ENCODE measurements at places on chromosomes 1 and 21.

DNA sequence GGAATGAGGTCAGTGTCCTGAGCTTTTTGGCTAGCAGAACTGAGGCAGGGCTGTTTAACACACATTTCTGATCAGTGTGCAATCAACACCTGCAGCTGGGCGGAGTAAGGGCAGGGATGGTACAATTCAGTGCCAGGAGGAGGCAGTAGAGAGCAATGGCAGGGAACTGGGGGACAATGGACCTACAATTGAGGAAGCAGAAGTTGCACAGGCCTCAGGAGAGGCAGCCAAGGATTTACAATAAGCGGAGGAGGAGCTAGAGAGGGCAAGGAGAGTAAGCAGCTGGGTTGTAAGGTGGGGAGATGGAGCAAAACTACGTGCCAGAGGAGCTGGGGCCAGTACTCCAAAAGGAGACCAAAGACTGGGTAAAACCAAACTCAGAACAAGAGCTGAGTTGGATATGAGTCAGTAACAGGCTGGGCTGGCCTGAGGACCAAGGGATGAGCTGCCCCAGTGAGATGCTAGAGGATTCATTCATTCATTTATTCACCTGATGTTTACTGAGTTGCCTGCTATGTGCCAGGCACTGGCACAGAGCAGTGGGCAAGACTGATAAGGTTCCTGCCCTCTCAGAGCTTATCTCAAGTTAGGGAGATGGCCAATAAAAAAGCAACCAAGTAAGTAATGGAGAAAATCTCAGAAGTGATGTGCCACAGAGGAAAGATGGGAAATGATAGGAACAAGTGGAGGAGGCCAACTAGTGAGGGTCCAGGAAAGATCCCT, 10.4 kb upstream of the GALE start:
- DNase-seq, result no peak

GRCh38 chr1:118990513-118991152, 2.5 kb upstream of the TBX15 start:
- no peak for DNase-seq

- no peak for DNase-seq
These were observed 216.7 kb upstream of the HOOK1 start for GRCh38 chr1:59598120-59598440.

- no peak for DNase-seq
These were observed 216.3 kb downstream of the KIF26B start for GRCh38 chr1:245370905-245371581.
